ENCODE measurements at places on chromosomes 6 and 20.

GRCh38 chr6:139256087-139256486 lies 35.7 kb downstream of the TXLNB start:
- DNase-seq: peak; percentile 92

DNA sequence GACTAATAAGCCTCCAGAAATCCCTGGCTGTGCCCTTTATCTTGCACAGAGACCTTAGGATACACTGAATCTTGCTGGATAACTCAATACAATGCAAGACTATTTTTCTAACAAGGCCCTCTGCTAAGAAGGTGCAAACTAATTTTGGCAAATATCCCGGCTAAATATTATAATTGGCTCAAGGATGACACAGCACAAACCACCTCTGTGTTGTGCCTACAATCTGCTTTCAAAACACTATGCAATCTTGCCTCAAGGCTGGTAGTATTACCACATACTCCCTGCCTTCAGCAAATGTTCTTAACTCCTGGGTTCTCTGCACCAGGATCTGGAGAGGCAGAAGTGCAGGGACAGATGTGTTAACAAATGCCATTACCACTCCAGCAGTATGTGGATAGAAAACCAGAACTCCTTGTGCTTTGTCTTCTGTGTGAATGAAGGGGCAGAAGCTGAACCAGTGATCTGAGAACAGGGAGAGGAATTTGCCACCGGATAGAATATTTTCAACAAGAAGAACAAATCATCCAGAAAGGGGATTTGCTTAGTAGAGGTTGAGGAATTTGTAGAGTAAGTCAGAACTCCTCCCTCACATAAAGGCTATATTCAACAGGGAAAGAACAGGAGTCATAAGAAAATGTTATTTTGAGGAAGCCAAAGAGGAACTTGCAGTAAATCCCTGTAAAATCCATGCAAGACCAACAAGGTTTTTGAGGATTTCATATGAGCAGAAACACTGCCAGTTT lies 74.1 kb upstream of the SLC4A11 start:
- peak; percentile 46 for DNase-seq

DNA sequence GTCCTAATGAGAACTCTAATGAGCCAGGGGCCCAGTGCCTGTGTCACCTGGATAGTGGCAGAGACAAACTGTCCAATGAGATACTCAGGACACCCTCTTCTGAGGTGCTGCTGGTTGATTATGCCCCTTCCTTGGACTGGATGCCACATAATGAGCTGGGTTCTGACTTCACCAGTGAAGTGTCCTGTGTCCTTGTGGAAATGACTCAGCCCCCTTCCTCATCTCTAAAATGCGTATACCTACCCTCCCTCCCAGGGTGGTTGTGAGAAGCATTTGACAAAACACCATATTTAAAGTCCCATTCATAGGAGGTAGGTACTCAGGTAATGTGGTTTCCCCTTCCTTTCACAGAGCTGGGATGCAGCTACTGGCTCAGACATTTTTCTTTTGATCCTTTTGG lies 28.4 kb upstream of the RNF24 start:
- DNase-seq: no peak

DNA sequence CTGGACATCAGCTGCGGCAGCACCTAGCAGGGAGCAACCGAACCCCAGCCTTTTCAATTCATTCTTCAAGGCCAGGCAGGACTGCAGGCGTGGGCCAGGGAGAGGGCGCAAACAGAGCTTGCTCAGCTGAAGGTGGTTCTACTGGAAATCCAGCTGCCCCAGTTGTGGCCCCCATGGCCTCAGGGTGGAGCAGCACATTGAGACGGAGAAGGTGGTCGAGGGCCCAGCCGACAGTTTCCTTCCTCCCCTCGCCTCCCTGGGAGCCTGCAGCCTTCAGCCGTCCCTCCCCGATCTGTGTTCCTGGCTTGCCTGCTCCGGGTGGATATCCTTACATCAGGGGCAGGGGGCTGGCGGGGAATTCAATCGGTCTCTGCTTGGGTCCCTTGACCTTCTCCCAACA lies 217.8 kb downstream of the ANKRD60 start:
- no peak for DNase-seq

GRCh38 chr6:144978208-144978607 lies 693.1 kb downstream of the UTRN start:
- no peak for DNase-seq

DNA sequence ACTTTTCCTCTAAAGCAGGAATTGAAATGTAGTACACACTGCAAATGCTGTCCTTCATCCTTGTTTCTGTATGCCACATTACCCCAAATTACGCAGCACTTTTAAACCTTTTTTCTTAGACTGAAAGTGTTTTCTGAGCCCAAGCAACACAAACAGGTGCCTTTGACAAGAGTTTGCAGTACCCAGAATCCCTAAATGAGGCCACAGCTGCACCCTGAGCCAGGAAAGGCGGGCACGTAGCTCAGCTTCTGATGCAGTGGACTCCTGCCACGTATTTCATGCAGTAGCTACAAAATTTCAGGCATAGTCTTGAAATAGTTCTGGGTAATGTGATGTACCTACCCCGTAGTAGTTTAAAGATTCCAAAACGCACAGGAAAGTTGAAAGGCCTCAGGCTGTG lies 31.0 kb upstream of the CLDN20 start:
- no peak for DNase-seq

- DNase-seq: no peak
Measured at GRCh38 chr6:128414943-128415342, 105.5 kb downstream of the PTPRK start.

- no peak for DNase-seq
Measured at GRCh38 chr20:23178806-23179205, 92.7 kb upstream of the CD93 start.

DNA sequence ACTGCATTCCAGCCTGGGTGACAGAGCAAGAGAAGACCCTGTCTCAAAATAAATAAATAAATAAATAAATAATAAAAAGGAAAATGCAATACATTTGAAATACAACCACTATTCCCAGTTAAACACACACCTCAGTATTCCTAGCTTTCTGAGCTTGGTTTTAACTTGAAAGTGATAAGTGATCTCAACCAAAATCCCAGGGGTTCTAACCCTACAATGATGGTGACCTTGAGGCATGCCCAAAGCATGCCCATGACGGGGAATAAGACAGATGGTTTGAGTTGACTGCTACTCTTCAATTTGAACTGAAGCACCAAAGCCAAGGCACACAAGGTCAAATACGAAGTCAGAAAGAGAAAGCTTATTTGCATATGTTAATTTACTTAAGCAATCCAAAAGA lies 96.9 kb downstream of the ZFP64 start:
- no peak for DNase-seq
